Stimulated activated naive CD4-positive, alpha-beta T cell (primary cell): ENCODE measurements at places on chromosomes 2 and 18.

DNA sequence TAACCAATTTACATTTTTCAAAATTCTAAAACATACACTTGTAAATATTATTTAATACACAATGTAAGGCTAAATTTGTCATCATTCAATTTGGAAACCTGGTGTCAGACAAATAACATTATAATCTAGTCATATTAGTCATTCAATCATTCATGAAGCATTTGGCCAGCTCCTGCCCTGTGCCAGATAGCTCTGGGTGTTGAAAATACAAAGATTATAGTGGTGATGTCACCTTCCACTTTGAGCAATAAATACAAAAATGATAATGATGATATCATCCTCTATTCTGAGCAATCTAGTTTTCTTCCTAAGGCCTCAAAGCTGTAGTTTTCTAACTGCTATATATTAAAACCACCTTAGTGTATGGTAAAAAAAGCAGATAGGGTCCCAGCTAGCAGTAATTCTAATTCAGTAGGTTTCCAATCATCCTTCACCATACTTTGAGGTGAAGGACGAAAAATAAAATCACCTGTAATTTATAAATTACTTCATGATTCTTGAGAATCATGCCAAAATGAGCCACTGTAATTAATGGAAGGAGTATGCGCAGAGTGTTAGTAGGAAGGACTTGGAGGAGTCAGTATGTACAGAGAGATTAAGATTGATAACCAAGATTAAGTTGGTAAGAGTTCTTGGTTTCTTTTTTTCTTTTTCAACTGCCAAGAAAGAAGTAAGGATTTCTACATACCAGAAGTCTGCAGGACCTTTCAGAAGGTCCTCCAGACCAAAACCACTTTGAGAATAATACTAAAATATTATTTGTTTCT lies 23.2 kb downstream of the MEMO1 start:
- DNase-seq = no peak

- DNase-seq = no peak
Observed at GRCh38 chr2:23363268-23363667, 21.7 kb upstream of the KLHL29 start.

DNA sequence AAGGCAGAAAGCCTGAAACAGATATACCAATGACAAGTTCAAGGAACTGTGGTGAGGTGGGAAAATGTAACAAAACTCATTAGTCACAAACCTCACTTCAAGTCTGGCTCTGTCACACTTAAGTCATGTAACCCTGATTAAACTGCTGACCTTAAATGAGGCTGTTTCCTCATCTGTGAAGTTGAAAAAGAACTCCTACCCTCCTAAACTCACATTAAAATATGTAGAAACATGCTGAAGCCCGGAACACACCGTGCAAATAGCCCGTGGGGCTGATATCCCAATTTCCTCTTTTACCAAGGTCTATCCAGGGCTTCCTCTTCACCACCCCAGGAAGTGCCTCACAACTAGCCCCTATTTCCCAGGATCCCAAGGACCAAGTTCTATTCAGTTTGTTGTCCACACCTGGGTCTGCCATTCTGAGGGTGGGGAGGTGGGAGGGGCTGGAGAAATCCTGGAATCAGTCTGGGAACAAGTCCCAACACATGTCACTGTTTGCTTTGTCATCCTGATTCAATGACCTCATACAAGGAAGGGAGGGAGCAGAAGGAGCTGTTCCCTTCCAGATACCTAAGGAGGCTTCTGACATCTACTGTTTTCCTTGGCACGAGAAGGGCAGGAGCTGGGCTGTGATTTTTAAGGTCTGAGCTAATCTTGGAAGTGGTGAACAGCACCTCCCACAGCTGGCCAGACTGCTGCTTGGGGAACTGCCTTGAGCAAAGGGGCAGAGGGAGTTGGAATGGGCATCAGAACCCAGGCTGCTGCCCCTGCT lies 42.3 kb downstream of the SLC4A1AP start:
- no peak for DNase-seq

DNA sequence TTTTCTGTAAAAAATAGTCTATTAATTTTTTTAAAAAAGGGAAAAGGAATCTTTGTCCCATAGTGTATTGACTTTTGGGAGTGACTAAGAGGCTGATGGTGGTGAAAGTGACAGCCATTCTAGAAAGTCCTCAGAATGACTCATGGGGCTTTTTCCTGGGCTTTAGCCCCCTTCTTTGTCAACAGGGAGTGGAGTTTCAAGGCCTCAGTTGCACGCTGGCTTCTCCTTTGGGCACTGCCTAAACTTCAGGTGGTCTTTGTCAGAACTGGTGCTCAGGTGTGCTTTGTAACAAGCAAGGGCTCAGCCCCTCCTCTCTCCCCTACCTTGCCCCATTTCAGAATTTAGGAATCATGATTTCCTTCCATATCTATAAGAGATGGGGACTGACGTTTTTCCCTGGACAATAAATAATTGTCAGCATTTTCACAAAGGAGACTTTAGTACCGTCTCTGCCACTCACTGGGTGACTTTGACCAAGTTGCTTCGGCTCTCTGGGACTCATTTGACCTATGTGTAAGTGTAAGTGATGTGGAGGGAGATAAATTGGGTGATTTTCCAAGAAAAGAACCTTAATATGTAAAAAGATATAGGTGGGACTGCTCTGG lies 61.2 kb upstream of the IGFBP2 start:
- DNase-seq = no peak

GRCh38 chr2:57080035-57080434 lies 896.2 kb downstream of the CCDC85A start:
- no peak for DNase-seq

DNA sequence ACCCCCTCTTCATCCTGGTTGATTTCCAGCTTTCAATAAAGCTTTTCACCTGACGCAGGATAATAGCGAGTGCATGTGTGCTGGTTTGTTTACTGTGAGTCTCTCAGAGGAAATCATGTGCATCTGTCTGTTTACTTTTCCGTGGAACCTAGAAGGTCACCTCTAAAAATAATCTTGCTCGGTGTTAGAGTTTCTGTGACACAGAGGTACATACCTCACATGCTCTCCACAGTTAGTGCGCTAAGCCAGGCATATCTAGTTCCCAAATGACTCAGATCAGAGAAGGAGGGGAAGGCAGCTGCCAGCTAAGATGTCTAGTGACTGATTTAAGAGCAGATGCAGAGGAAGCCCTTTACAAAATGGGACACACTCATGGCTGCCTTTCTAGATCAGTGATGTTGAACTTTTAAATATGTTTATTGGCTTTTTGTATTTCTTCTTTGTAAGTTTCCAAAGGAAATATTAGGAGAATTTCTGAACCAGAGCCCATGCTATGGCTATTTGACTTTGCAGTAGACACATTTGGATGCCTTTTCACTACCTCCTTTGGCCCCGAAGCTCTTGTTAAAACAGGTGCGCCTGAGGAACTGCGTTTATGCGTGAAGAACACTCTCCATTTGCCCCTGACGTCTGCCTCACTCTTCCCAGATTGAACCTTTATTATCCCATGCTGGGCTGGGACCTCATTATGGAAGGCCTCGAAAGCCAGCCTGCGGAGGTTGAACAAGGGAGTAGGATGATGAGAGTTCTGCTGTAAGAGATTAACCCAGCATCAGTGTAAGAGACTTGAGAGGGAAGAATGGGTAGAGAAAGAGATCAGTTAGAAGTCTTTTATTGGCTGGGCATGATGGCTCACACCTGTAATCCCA lies 145.6 kb downstream of the FAM161A start:
- DNase-seq = no peak

DNA sequence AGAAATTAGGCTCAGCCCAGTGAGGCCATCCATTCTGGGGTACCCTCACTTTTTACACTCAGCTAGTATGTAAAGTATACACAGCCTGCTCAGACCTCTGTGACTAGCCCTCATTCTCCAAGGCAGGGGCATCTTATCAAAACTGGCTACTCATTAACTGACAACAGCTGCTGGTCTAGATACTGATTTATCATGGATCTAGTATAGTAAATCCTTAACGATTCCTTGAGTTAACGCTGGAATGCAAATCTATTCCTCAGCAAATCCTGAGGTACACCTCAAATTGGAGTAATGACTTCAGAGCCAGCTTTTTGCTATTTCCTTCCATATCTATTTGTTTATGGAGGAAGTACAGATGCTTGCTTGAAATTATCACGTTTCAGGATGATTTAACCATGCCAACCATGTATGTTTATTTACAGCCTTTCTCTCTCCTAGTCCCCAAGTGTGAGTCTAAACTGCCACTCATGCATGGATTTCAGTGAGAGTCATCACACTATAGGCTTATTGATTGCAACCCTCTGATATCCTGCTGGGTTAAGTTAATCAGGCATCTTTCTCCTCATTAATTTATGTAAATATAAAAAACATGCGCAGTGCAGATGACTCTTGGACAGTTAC lies 70.2 kb upstream of the DOK6 start:
- DNase-seq = no peak

DNA sequence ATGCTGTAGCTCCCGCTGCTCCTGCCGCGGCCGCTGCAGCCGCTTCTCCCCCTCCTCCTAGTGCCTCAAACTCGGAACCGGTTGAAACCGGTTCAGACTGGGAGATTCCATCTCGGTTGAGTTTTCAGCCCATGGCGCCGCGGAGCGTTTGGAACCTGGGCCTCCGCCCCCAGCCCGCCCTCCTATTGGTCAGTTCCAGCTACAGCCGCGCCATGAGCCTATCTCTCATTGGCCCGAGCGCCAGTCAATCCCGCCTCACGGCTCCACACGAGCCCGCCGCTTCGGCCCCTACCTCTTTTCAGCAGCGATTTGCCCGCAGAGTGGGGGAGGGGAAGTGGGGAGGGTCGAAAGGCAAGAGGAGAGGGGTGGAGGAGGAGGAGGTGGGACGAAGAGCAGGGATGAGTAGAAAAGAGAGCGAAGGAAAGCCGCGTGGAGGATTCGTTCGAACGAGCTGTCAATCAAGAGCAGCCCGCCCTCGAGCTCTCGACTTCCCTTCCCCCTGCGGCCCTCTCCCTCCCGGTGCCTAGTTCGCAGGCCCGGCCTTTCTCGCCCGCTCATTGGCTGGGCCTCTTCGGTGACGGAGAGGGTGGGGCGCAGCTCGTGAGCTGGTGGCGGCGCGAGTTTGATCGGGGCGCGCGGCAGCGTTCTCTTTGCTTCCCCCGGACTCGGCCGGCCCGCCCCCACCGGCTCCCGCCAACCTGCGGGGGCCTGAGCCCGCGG lies at the start of gene XPO1:
Gene XPO1, minus strand, starts transcription at position 157 of the 720 bp plus-strand sequence. CDS start 4,459 bp downstream, outside the sequence.
- peak; percentile 100 for DNase-seq
